ENCODE measurements at places on chromosomes 3 and 15.

GRCh38 chr3:21573291-21573690 lies 177.7 kb downstream of the ZNF385D start:
- ATAC-seq: no peak

DNA sequence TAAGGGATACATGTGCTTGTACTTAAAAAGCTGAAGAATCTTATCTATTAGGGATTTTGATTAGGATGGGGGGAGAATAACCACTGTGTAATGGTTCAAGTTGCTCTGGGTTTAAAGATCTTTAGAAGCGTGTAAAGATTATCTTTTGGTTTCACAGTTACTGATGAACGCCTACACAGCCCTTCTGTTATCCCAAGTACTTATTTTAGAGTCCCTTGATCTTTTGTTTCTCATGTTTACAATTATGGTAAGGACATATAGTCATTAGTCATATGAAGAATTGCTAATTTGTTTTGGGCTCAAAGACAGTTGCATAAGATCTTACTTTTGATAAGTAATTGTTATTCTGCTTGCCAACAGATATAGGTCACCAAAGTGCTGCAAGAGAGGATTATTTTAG lies 160.1 kb downstream of the PLCL2 start:
- no peak for ATAC-seq

DNA sequence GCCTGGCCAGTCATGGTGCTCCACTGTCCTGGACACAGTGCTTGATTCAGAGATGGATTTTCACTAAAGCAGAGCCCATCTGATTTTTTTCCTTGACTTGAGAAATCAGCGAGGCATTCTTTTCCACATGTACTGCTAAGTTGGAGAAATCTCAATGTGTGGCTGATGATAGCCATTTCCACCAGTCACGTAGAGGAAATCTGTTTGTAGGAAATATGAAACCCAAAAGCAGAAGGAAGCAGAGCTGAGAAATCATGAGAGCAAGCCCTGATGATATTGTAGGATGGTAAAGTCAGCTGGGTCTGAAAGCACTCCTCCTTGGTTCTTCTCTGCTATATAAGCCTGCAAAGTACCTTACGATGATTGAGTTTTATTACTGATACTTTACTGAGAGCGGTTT lies 1233.4 kb downstream of the ROBO2 start:
- ATAC-seq: no peak

DNA sequence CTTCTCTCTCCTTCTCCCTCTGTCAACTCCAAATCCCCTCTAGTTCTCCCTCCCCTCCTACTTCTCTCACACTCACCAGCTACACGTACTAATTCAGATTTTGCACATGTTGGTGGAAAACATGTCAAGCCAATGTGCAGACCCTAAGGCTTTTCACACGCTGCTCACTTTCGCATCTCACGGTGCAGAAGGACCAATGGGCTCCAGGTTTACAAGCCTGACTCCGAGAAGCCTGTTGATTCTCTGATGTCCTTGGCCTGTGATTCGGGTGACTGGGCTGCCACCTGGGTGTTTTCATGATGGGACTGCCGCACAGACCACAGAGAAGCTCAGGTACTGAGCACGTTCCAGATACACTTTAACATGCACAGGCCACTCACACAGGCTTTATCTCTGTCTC lies 3.7 kb downstream of the FOXL2NB start:
- ATAC-seq: no peak

DNA sequence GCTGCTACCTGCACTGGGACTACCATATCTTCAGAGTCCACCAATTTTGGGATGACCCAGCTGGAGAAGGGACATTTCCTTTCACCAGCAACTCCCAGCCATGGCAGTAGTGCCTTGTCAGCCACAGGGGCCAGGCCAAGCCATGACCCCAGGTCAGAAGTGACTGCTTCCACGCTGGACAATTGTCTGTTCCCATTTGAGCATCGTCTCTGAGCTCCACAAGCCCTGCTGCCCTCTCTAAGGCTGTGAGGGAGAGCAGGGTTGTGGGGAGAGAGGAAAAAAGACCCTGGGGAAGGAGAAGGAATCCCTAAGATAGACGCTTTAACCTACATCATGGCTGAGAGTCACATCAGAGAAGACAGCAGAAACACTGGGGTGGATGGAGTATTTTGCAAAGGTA lies 7.4 kb upstream of the RARRES1 start:
- ATAC-seq: no peak

DNA sequence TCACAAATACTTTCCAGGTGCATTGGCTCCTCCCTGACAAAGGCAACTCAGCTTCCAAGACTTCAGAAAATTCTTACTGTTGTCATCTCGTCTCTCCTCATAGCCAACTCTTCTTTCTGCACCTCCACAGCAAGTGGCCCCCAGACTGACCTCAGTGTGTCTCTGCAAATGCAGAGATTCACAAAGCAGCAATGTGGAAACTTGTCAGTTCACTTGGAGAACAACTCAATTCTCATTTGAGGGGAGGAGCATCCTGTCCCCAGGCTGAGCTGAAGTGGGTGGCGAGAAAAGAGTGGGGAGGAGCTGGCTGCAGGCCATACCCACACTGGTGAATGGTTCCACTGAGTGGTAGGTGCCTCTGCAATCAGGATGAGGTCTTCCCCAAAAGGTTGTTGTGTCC lies 248.7 kb upstream of the IL12A start:
- ATAC-seq: peak; percentile 44

DNA sequence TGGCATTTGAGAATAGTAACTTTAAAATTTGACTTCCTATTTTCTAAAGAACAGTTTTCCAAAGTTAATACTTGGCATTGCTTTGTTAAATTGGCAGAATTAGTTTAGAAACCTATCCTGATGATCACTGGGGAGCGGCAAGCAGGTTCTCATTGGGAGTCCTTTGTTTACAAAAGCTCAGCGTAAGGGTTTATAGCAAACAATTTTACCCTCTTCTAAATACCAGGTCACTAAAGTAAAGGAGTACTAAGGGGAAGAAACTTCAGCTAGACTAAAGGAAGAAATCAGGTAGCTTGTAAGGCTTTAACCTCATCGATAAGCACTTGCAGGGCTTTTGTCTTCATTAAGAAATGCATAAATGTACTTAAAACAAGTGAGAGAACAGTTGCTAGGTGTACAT lies 18.2 kb downstream of the TSC22D2 start:
- no peak for ATAC-seq

DNA sequence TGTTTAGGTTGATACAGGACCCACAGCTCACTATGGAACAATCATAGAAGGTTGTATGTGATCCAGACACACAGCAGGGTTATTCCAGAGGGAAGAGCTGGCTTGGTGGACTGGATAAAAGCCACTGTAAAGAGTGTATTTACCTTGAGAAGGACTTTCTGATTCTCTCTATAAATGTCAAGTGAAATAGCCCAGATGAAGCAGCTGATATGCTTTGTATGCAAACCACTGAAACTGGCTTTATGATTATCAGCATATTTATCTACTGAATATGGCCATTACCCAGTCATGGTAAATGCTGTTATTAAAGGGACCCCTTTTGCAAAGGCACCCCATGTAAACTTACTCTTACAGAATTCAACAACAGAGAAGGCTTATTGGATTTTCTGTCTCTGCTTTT lies 28.1 kb downstream of the C3orf80 start:
- ATAC-seq: no peak

GRCh38 chr15:80489030-80489594 lies 84.9 kb downstream of the ARNT2 start:
- peak; percentile 83 for ATAC-seq

- peak; percentile 88 for ATAC-seq
These were observed 134.0 kb upstream of the IL12A start for GRCh38 chr3:159854500-159855124.

- ATAC-seq: no peak
These were observed 132.3 kb upstream of the MCTP2 start for GRCh38 chr15:94098921-94099573.

GRCh38 chr15:63801910-63802309 lies 31.8 kb downstream of the HERC1 start:
- ATAC-seq: no peak

- no peak for ATAC-seq
These were observed 16.8 kb upstream of the SLC41A3 start for GRCh38 chr3:126100634-126101301.

- no peak for ATAC-seq
These were observed 79.6 kb downstream of the CRYGS start for GRCh38 chr3:186464424-186465093.

DNA sequence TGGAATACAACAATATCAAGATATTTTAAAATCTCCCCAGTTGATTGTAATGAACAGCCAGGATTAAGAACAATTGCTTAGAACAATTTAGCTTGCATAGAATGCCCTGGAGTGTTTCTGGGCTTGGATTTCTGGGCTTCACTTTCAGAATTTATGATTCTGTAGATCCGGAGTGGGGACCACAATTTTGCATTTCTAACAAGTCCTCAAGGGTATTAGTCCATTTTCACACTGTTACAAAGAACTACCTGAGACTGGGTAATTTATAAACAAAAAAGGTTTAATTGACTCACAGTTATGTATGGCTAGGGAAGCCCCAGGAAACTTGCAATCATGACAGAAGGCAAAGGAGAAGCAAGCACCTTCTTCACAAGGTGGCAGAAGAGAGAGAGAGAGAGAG lies 54.3 kb upstream of the MYRIP start:
- ATAC-seq: no peak

- no peak for ATAC-seq
These were observed 218.8 kb downstream of the TBL1XR1 start for GRCh38 chr3:176978441-176978840.

DNA sequence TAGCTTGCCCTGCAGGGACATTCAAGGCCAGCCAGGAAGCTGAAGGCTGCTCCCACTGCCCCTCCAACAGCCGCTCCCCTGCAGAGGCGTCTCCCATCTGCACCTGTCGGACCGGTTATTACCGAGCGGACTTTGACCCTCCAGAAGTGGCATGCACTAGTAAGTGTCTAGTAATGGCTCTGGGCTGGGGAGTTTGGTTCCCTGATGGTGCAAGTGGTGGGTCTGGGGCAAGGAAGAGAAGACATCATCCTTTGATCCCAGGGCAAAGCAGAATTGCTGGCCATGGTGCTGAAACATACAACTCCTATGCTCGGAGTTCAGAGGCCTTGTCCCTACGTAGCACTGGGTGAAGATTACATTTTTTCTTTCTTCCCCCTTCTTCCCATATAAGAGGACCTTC lies 311.4 kb downstream of the EPHB1 start:
- ATAC-seq: peak; percentile 71

DNA sequence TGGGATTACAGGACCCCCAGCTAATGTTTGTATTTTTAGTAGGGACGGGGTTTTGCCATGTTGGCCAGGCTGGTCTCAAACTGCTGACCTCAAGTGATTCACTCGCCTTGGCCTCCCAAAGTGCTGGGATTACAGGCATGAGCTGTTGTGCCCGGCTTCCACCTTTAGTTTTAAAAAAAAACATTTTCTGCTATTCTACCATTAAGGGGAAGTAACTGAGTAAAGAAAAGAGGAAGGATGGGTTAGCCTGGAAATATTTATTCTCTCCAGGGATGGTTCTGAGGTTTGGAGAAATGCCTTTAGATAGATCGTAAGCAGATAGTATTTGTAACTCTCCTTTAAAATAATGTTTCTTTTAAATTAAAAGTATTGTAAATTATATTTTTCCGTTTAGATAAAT lies 3.1 kb downstream of the AP4E1 start:
- no peak for ATAC-seq

- ATAC-seq: no peak
These were observed 149.5 kb downstream of the ITPR1 start for GRCh38 chr3:4642611-4643010.

DNA sequence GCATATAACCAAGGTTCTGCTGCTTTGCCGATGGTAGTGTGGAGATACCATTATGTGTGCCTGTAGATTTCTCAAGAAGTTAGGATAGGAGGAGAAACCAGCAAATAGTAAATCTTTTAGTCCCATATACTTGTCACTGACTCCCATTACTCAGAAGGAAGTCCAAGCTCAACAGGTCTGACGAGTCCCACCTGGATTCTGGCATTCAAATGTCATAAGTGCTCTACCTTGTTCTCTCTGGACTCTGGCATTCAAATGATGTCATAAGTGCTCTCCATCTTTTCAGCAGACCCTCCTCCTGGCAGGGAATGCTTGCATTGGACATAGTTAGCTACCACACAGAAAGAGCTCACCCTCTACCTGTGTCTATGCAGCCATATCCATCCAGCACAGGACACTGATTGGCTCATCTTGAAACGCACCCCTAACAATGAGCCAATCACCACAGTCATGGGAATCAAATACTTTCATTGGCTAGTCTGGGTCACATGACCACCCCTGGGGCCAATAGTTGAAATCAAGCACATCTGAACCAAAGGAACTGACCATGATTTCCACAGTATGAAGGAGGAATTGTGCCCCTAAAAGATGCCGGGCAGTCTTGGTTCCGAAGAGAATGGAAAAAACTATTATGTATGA lies 205.0 kb upstream of the ADAMTS9 start:
- no peak for ATAC-seq

- ATAC-seq: peak; percentile 61
These were observed 2.8 kb upstream of the CCDC9B start for GRCh38 chr15:40343512-40343911.

DNA sequence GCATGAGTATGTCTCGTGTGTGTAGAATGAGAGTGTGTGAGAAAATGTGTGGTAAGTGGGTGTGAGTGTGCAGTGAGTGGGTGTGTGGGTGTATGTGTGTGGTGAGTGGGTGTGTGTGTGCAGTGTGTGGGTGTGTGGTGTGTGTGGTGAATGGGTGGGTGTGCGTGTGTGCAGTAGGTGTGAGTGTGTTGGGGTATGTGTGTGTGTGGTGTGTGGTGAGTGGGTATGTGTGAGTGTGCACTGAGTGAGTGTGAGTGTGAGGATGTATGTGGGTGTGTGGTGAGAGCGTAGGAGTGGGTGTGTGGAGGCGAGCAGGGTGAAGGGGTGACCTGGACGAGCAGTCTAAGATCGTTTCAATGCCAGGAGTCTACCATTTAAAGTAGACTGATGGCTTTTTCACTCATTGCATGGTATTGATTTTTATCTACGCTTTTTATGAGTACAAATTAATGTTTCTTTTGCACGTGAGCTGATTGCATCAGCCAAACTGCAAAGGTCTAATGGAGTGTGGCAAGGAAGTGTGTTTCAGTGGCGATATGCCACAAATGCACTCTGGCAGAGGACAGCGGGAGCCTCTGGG lies 1.6 kb upstream of the CPN2 start:
- ATAC-seq: no peak
